ENCODE measurements at places on chromosomes 2 and 18.

DNA sequence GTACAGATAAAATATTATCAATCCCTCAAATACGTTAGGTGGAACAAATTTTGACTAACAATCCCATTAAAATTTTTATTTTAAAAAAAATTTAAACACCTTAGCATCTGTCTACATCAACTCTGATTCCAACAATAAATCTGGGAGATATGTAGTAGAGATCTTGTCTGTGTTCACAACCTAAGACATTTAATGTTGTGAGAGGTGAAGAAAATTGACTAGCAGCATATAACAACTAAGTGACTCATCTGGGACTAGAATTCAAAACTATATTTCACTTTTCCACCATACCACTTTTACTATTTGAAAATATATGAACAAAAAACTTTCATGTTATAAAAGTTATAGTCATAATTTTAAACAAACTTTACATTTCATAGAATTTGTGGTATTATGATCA lies 97.9 kb downstream of the ATAD2B start:
- no peak for DNase-seq

- no peak for DNase-seq
Observed at GRCh38 chr2:136381722-136382633, 264.0 kb upstream of the CXCR4 start.

GRCh38 chr2:194927489-194927888 lies 729.5 kb upstream of the SLC39A10 start:
- DNase-seq: no peak

GRCh38 chr18:44735096-44735495 lies 54.4 kb downstream of the SETBP1 start:
- DNase-seq: no peak

DNA sequence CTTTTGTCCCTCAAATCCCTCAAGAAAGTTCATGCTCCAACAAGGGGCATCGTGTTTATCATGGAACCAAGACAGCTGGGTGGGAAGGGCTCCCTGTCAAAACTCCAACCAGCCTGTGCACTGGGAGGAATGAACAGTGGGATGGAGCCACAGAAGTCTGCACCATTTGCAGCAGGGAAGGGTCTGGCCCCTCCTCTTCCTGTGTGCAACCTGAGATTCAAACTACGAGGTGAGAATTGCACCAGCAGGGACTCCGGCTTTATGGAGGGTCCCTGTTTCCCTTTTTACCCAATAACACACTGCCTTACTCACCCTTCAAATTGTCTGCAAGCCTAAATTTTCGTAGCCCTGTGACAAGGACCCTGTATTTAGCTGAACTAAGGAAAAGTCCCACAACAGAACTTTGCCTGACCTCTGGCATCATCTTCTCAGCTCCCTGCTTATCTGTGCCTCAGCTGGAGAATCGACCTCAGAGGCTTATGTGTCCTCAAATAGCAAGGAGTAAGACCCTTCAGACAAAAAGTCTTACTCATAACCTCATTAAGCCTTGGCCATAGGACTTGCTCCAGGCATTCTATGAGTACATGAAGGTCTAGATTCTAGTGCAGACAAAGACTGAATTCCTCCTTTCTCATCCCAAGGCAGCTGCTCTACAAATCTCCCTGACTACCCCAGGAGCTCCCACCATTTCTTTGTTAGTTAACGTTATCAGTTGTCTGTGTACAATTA lies 178.3 kb upstream of the SERPINE2 start:
- DNase-seq: no peak

GRCh38 chr2:37672104-37672869 lies 845 bp upstream of the CDC42EP3 start:
- DNase-seq: peak; percentile 91

GRCh38 chr2:207253666-207254345 lies 88.1 kb upstream of the KLF7 start:
- DNase-seq: no peak

DNA sequence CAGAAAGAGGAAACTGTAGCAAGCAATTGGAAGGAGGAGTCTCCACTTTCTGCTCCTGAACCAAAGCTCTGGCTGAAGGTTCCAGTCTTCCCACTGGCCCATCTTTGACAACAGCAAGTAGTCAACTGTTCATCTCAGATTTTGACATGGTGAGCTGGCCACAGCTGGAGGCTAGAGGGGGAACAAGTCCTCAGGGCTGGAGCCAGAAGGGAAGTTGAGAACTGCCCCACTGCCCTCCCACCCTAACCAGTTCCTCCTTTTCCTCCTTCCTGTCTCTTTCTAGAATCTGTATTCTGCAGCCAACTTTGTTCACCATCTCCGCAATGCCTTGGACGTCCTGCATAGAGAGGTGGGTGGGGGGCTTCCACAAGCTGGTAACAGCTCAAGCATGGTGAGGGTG lies 105.8 kb downstream of the PLB1 start:
- no peak for DNase-seq

DNA sequence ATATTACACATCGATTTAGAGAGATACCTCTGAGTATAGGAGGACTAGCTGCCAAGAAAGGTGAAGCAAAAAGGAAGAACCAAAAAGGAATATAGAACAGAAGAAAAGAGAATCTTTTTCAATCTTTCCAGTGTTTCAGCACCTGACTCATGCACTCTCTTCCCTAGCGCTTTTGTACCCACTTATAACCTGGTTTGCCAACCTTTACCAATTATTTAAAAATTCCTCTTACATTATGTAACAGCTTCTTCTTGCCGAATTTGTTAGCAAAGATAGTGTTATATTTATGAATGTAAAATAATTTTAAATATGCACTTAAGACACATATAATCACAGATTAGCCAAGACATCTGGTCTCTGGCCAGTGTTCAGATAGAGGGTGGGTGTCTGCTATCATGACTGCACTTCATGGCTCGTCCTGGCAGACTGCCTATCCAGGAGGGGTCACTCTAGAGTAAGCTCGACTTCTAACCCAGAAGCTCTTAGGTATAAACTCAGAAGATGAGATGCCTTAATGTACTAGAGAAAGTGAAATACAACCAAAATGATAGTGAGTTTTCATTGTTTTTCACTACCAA lies 122.9 kb downstream of the ATAD2B start:
- DNase-seq: peak; percentile 10
